ENCODE measurements at places on chromosomes 3 and 15.

- DNase-seq = peak; percentile 63
These were observed 85.3 kb upstream of the MBNL1 start for GRCh38 chr3:152183473-152183872.

GRCh38 chr15:91706322-91707032, 147.0 kb upstream of the SLCO3A1 start:
- DNase-seq = peak; percentile 86

GRCh38 chr3:42655331-42655888, 1.9 kb downstream of the ZBTB47 start:
- no peak for DNase-seq

DNA sequence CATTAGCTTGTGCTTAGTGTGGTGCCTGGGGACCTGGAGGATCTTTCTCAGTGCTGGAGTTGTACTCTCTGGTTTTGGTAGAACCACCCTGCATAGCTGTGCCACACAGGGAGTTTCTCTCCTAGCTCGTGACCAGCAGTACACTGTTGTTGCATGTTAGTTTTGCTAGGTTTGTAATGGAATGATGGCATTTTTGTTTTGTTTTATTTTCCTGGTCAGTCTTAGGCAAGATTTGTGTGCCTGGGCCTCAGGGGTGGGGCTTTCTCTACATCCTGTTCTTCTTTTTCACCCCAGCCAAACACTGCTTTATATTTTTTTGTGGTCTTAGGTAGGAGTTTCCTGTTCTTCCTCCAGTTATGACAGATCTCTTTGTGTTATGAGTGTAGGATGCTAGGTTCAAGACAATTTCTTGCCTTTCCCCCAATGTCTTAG, 534.5 kb upstream of the KCNMB2 start:
- DNase-seq = peak; percentile 39

DNA sequence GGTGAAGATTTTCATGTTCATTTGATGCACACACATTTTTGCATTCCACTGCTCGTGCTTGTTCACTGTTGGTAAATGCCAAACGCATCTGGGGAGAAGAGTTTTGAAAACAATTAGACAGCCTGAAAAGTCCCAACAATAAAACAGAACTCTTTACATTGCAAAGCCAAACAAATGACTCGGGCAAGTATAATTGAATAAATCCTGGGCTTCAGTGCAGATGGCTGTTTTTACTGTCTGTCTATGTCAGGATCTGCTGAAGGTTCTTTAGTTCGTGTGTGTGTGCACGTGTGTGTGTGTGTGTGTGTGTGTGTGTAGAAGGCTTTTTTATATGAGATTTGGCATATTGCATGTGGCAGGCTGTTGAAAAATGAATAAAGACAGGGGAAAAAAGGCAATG, 277.5 kb upstream of the CDIN1 start:
- no peak for DNase-seq

- DNase-seq = no peak
These were observed 72.9 kb downstream of the RPLP1 start for GRCh38 chr15:69525543-69525942.

GRCh38 chr15:97755726-97756125, 204.8 kb upstream of the ARRDC4 start:
- DNase-seq = no peak
